ENCODE measurements at places on chromosomes 6 and 20.
A peak's percentile ranks its signal among the peaks of the same experiment; 100 is the strongest.

- no peak for DNase-seq
Measured at GRCh38 chr6:158780246-158780884, 38.8 kb downstream of the EZR start.

DNA sequence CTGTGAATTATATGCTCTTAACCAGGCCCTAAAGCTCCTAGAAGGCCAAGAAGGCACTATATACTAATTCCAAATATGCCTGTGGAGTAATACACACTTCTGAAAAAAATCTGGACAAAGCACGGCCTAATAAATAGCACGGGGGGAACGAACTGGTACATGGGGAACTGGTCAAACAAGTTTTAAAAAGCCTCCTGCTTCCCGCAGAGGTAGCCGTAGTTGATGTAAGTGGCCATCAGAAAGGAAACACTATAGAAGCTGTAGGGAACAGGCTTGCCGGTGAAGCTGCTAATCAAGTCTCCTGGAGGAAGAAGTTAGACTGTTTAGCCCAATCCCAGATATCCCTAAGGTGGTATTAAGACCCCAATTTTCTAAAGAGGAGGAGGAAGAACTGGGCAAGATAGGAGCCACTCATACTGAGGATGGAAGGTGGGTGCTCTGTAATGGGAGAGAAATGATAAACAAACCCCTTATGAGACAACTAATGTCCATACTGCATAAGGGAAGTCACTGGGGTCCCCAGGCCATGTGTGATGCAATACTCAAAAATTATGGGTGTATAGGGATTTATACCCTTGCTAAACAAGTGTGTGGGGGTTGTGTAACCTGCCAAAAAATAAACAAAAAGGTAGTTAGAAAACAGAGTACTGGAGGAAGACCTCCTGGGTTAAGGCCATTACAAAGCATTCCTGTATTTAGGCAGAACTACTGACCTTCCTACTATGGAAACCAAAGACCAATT, 27.1 kb upstream of the ZNF318 start:
- no peak for DNase-seq

DNA sequence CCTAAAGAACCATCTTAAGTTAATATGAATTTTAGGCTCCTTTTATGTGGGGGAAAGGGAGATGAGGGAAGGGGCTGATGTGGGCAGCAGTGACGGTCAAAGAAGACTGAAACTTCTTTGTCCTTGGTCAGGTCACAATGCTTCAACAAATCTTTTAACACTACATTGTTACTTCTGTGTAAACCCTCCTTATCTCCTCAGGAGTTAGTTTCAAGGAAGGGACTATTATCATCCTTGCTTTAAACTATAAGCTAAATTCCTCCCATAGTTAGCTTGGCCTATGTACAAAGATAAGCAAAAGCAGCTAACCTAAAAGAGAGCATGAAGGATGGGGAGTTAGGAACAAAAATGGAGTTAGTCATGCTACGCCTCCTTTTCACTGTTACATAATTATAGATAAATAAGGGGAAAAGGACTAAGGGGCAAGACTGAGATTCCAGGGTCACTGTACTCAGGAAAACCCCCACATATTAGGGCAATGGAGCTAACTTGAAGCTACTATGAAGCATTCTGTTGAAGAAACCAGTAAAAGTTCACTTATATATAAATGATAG, 172.7 kb upstream of the RUNX2 start:
- no peak for DNase-seq

- DNase-seq = no peak
Measured at GRCh38 chr6:1865585-1865984, 255.9 kb downstream of the FOXC1 start.

DNA sequence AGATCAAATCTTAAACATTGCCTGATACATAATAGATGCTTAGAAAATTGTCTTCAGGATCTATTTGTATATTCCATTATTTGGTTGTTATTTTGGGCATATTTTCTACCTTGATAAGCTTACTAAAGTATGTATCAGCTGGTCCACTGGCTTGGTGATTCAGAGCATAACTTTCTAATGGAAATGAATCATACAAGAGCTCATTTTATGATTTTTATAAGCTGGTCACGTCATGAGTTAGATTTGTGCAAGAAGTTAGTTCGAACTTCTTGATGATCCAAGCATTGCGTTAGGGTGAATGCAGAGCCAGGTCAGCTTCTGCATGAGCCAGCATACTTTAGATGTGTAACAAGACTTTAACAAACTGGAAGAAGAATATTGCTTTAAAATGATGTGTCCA, 144.5 kb upstream of the FLRT3 start:
- DNase-seq = no peak

GRCh38 chr6:42227173-42227850, 9.7 kb upstream of the MRPS10 start:
- DNase-seq = no peak

- DNase-seq = no peak
Measured at GRCh38 chr6:49634836-49635218, 1.8 kb downstream of the RHAG start.

DNA sequence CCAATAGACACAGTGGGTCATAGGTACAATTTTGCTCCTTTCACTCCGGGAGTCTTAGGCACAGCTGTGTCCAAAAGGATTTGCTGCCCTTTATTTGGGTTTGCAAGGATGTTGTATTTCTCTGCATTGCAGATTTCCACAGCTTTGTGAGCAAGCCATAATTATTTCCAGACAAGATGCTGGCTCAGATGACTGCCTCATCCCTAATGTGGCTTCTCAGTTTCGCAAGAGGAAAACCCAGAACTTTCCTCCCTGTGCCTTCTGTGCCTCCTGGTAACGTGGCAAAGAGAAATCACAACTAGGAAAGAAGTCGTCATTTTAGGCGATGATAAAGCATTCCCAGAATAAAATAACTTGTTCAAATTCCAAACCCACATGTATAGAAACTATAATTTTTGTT, 33.7 kb downstream of the FAM50B start:
- peak; percentile 76 for DNase-seq

- DNase-seq = no peak
Measured at GRCh38 chr6:130070326-130070725, 51.9 kb downstream of the L3MBTL3 start.

DNA sequence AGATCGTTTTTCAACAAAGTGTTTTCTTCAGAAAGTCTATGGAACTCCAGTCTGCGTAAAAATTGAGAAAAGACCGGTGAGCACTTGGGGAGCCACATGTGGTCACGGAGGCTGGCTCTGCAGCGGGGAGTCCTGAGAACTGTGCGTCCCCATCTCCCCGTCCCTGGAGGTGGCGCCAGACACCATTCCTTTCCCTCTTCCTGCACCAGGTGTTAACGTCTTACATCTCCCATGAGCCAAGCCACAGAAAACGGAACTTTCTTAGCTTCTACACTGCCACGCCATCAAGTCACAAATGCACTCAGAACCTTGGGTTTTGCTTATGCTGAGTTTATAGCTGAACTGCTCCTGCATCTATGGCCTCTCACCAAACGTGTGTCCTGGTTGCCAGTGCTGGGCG, 62.6 kb downstream of the GINS1 start:
- DNase-seq = no peak

GRCh38 chr20:48845721-48846306, 18.0 kb upstream of the PREX1 start:
- no peak for DNase-seq

DNA sequence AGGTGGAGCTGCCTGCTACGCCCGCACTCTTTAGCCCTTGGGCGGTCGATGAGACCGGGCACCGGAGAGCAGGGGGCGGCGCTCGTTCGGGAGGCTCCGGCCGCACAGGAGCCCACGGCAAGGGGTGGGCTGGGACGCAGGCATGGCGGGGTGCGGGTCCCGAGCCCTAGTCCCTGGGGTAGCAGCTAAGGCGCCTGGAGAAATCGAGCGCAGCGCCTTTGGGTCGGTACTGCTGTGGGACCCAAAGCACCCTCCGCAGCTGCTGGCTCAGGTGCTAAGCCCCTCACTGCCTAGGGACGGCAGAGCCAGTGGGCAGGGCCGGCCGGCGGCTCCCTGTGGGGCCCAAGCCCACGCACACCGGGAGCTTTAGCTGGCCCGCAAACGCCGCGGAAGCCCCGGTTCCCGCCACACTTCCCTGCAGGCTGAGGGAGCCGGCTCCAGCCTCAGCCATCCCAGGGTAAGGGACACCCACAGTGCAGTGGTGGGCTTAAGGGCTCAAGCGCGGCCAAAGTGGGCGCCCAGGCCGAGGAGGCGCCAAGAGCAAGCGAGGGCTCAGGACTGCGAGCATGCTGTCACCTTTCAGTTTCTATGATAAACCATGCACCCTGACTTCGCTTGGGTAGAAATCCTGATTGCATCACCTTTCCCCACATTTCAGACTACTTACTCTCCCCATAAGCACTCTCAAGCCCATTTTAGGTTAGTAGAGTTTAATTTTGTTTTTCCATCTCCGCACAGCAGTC, 52.0 kb downstream of the MYLIP start:
- no peak for DNase-seq

GRCh38 chr20:52312132-52312729, 120.7 kb upstream of the ZFP64 start:
- peak; percentile 64 for DNase-seq

DNA sequence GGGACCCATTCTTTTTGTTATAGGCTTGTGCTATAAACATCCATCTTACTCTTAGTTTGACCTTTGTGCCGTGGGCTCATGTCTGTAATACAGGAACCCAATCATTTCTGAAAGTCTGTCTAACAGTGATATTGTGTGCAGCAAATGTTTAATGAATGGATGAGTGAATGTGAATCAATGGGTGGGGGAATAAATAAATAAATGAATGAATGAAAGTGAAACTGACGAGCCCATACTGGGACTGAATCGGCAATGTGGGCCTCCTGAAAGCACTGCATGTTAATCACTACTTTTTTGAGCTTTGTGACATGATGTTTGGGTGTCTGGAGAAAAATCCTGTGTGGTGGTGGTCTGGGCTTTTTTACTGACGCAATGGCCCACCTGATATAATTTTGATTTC, 175.0 kb downstream of the GMPR start:
- DNase-seq = no peak

GRCh38 chr6:40535110-40535818, 51.9 kb downstream of the LRFN2 start:
- DNase-seq = peak; percentile 44

- DNase-seq = no peak
Measured at GRCh38 chr6:119865466-119866350, 516.1 kb upstream of the MAN1A1 start.

DNA sequence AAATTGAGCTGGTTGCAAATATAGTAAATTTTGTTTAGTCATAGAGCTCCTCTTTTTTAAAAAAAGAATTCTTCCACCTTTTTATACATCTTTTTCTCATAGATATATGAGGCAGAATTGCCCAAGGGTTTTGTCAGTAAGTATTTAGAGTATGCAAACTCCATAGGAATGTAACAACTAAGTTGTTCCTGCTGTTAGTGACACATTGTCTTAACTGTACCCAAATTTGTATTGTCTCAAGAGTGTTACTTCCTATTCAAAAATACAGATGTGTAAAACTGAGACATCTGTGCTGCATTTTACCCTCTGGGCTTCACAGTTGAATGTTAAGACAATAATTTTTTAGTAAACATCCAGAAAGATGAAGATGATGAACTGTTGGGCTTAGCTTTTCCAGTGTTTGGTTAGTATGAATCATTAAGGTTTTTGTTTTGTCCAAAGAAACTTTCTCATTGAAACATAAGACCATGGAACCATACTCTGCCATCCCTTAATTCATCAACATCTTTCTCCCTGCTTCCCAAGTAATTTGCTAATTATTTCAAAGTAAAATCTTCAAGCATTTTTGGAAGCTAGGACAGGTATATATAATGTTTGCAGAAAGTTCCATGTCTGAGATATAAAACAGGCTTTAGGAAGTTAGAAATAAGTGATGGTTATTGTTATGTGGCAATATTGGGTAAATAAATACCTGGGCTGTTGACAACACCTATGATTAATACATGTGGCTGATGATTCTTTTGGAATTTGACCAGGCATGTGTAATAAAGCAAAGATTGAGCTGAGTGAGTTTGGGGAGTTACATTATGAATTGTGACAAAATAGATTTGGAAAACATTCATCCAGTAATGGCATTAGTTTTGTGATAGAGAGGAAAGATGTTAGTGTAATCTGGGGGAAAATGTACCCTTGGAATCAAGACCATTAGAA, 11.2 kb downstream of the OGFRL1 start:
- no peak for DNase-seq

DNA sequence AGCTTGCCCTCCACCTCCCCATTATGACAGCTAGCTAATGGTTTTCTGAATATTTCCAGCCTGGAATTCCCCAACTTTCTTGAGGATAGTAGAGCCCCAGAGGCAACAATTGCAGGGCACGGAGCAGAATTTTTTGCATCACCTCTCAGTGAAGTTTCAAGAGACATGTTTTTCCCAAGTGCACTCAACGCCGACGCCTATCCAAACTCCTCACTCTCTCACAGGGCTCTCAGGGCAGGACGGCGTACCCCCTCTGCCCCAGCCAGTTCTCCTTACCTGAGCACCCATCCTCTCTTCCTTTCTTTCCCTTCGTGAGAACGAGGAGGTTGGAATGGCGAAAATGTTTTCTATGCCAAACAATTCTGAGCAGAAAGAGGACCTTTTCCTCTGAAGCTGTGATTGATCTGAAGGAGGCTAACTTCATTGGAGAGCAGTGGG, 83.1 kb upstream of the FOXQ1 start:
- DNase-seq = no peak

DNA sequence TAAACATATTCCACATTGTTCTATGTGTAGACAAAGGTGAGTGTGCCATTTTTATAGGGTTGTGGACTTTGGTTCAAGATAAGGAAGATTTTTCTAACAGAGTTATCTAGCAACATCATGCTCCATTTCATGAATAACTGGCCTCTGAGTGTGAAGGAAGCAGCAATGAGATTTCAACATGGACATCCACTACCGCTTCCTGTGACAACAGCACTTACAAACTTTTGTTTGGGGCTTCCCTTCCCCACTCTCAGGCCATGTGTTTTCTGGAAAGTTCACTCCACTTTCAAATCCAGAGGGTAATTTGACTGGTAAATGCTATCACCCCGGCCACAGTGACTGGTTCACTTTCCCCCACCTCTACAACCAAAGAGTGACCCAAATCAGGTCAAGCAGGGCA, 38.1 kb upstream of the PROKR2 start:
- no peak for DNase-seq

GRCh38 chr6:122984393-122984792, 11.6 kb upstream of the CLVS2 start:
- DNase-seq = no peak

DNA sequence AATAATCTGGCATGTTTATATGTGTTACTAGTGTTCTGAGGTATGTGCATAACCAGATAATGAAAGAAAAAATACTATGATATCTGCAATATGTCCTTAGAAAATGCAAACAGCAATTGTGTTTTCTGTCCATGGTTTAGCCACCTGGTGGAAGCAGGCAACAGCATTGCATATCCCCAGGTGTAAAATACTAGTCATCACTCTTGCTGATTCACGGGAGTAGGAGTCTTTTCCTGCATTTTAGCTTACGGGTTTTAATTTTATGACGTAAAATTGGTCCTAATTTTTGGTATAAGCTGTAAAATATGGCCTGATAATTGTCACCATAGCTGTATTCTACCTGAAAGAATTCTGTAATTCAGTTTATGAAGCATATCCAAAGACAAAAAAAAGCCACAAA, 2.5 kb downstream of the RNF182 start:
- DNase-seq = no peak

DNA sequence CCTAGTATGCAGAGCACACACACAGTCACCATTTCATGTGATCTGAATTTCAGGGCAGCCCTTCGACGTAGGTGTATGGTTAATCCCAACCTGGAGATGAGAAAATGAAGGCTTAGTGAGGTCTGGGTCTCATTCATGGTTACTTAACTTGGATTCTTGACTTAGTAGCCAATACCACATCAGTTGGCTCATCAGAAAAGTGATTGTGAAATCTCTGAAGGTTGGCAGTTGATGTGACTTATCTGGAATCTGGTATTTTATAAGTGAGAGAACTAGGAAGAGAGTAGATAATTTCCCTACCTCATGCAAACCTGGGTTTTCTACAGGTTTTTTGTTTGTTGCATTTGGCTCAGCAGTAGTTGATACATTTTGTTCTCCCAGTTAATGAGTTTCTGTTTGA, 123.7 kb downstream of the CCDC170 start:
- no peak for DNase-seq

Measured in spinal cord (tissue), 10 donors.